Activated CD4-positive, CD25-positive, alpha-beta regulatory T cell treated with anti-CD3 and anti-CD28 coated beads, Interleukin-2, amount 50 U/mL, for 24 hours (primary cell): ENCODE measurements at places on chromosomes 5 and 9.

DNA sequence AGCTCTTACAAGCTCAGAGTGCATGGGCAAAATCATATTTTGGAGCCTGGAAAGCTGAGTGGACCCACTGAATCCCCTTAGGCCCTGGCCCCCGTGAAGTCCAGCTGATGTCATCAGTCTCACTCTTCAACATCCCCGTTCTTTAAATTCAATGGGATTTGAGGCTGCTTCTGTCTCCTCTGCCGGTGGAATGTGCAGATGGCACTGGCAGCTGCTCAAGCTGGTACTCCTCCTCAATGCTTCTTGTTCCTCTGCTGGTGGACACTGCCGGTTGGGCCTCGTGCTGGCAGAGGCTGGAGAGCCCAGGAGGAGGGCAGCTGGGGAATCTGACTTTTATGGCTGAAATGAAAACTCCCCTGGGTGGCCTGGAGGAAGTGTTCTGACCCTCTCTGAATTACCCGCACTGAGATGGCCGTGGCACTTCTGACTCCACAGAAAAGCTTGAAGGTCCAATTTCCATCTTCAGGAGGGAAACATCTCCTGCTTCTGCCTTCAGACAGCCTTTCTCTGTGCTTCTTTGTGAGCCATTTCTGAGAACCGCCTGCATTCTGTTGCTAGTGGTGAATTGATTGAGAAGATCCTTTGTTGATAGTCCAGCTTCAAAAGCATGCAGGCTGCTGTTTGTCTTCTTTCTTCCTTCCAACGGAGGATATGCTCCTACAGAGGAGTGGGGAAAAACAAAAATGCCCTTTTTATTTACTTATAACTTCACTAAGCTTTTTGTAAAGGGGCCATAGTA, 298.9 kb downstream of the TMEM38B start:
- ATAC-seq = no peak

- no peak for ATAC-seq
Measured at GRCh38 chr5:100832252-100833230, 70.5 kb downstream of the ST8SIA4 start.

GRCh38 chr9:135618866-135619598, 20.3 kb downstream of the GLT6D1 start:
- ATAC-seq = no peak

DNA sequence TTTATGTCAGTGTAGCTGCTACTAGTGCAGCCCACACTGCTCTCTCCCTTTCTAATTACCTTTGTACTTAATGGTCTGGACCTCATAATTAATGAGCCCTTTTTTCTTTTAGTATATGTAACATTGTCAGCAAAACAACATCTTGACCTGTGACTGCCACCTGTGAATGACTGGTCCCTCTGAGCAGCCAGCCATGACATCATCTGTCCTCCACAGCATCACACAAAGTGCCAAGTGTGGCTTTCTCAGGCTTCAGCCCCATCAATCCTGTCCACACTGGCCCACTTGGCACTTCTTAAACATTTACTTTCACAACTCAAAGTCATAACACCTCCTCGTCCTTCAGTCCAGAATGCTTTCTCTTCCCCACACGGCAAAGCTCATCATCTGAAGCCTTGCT, 104.7 kb downstream of the GPR21 start:
- ATAC-seq = no peak

- ATAC-seq = no peak
Measured at GRCh38 chr5:13179407-13180087, 764.9 kb downstream of the DNAH5 start.

DNA sequence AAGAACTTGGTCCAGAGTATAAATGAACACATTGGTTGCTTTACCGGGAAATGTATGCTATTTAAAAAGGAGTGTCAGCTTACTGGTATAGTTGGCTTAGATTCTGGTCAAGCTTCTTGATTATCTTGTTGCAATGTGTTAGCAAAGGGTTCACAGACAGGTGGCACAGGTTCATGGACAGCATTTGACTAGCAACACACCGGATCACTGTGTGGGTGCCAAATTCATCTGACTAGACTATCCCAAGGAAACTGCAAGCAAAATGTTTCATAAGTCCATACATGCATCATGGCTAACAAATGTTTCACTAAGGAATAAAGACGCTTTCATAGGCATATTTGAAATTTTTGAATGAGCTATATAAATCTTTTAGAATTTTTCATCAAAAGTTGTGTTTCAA, 274.1 kb downstream of the PLK2 start:
- ATAC-seq = no peak

DNA sequence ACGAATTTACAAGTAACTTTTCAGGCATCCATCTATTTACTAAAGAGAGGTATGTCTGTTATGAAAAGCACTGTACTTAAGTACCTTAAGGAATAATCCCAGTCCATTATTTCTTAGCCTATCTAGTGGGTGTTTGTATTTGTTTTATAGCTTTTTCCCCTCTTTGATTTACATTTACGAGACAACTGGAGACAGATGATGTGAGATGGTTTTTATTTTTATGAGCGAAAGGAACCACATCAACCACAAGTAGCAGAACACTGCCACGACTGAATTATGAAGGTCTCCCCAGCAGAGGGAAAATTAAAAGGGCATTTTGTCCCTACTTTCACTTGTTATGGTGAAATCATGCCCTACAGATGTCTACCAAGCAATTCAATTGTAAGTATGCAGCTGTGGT, 357.8 kb downstream of the NFIB start:
- no peak for ATAC-seq
